ENCODE measurements at places on chromosomes 5 and 9.

DNA sequence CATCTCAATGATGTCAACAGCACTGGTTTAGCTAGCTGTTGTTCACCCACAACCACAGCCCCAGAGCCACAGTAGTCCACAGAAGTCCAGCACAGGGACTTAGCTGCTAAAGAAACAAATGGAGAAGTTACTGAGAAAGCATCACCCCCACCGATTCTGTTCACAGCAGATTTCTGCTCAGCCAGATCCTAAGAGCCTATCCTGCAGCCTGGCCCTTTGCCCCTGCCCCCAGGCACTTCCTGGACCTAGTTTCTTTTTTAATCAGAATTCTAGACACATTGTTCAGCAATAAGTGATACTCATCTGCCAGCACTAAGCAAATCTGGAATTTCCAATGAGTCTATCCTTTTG is 7.4 kb downstream of the B4GALT1 start:
- no peak for DNase-seq

DNA sequence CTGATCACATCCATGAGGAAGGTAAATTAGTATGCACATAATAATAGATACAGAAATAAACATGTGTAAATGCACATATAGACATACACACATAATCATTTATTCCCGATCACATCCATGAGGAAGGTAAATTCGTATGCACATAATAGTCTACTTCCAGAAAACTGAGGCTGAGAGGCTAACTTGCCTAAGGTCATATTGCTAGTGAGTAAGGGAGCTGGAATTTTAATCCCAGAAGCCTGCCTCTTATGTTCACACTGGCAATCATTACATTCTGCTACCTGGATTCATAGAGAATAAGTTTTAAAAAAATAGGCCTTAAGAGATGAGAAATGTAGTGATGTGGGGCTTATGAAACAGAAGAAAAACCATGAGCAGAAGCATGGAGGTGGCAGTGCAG is 716.3 kb downstream of the BRINP1 start:
- DNase-seq, result no peak

- DNase-seq, result no peak
Measured at GRCh38 chr9:112487799-112488340, 1.2 kb downstream of the KIAA1958 start.

DNA sequence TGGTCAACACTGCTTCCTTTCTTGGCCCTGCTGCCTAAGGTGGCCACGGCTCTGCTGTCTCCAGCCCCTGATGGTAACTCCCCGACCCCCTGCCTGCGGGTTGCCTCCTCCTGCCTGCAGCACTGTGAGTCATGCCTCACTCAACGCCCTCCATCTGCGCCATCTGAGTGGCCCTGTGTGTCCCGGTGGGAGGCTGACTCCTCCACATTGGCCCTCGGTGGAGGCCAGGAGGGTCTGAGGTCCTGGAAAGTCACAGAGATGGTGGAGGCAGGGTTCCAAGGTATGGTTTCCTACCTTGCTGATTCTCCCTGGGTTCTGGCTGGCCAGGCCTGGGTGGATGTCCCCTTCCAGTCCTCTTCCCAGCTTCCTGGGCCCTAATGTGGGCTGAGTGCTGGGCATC is 64.5 kb upstream of the ADAMTS2 start:
- no peak for DNase-seq

GRCh38 chr5:154444556-154445421 is 1.0 kb upstream of the SAP30L start:
- no peak for DNase-seq

DNA sequence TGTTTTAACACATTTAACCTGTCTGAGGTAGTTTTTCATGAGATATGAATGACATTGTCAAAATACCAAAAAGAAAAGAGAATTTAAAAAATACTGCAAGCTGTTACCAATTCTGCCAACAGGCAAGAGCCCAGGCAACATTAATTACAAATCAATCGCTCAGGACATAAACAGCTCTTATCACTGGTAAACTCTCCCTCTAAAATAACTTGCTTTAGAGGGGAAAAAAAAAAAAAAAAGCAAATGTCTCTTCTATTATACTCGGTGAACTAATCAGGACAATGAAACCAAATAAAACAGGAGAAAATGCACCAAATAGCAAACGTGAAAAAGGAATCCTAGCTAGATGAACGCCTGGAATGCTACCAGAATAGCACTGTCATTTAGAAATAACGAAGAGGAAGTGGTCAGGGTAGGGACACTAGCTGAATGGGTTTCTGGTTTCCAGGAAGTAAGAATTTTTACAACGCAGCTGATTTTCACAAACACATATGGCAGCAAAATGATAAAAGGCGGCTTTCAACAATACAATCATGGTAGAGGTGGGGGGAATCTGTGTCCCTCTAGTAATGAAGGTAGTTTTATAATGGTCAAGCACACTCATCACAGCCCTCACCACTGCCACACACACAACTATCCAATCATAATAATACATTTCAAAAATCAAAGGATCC is 94.9 kb downstream of the DENND1A start:
- no peak for DNase-seq

GRCh38 chr5:74595143-74595925 is 45.2 kb downstream of the ENC1 start:
- no peak for DNase-seq

DNA sequence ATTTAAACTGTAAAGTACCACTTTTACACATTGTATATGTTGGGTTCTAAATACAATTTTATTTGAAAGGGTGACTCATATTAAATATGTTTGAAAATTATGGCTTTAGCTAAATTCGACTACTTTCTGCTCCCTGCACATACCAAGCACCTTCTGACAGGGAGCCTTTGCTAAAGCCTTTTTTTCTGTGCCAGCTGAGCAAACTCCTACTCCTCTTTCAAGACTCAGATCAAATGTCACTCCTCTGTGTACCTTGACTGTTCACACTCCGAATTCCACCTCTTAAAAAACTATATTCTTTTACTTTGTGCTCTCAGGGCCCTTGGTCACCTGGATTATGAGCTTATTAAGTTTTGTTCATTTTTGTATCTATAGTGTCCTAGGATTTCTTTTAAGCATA is 6.5 kb upstream of the OXCT1 start:
- DNase-seq, result no peak

- no peak for DNase-seq
Measured at GRCh38 chr5:14851999-14852526, 19.5 kb downstream of the ANKH start.

DNA sequence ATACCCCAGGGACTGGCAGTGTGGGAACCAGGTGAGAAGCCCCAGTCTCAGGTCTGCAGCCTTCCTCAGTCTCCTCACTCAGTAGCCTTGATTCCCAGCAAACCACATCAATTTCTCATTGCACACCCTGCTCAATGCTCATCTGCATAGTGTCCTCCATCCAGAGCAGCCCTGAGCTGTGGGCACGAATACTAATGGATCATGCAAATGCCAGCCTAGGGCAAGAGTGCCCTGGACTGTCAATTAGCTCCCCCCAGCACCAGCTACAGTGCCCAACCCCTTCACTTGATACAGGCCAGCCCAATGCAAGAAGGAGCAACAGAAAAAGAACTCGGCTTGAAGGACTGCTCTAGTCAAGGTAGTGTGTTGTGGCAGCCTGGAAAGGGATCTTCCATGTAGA is 9.8 kb upstream of the KCNIP1 start:
- DNase-seq, result no peak

DNA sequence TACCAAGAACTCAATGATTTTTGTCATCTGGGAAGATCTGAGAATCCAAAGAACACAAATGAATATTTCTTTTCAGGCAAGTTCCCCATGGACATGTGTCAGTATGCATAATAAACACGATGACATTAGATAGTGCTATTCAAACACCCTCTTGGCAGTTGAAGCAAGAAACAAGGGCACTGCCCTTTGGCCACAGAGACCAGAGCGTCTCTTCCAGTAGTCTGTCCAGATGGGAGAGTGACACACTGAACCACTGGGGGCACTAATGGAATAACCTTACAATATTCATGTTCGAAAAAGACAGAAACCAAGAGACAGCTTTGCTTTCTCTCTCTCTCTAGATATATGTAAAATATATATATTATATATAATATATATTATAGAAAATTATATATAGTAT is 301.9 kb downstream of the CTNND2 start:
- no peak for DNase-seq

GRCh38 chr5:2701592-2701991 is 49.9 kb downstream of the IRX2 start:
- DNase-seq, result no peak

DNA sequence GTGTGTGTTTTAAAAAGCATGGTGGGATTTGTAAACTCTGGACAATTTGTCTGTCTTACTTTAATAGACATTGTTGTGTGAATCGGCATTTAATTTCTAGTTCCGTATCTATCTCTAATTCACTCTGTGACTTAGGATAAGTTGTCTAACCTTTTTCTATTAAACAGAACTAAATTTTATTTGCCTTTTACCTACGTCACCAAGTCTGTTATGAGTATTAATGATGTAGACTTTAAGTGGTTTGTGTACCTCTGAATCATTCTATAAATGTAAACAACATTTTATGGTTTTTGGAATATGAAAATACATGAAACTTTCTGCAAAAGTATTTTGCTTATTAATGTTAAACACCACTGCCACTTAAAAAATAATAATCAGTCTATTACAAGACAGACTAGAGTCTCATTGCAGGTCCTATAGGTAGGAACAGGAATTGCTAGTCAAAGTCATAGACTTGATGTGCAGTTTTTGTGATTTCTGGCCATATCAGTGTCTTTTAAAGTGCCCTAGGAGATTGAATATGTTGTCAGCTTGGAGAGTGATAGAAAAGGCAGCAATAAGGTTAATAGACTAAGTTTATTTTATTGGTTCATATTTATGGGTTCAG is 5.6 kb downstream of the RBM27 start:
- DNase-seq, result no peak

- DNase-seq, result no peak
Measured at GRCh38 chr9:133276001-133276884, 1.2 kb upstream of the ABO start.

GRCh38 chr9:135326633-135327152 is 152.9 kb upstream of the PPP1R26 start:
- DNase-seq, result no peak

- no peak for DNase-seq
Measured at GRCh38 chr5:139900546-139901250, 105.1 kb downstream of the PSD2 start.

- no peak for DNase-seq
Measured at GRCh38 chr5:78483809-78484521, 123.5 kb downstream of the SCAMP1 start.

GRCh38 chr9:18194316-18194715 is 279.6 kb upstream of the ADAMTSL1 start:
- no peak for DNase-seq

GRCh38 chr9:119877306-119877705 is 508.1 kb upstream of the BRINP1 start:
- no peak for DNase-seq

DNA sequence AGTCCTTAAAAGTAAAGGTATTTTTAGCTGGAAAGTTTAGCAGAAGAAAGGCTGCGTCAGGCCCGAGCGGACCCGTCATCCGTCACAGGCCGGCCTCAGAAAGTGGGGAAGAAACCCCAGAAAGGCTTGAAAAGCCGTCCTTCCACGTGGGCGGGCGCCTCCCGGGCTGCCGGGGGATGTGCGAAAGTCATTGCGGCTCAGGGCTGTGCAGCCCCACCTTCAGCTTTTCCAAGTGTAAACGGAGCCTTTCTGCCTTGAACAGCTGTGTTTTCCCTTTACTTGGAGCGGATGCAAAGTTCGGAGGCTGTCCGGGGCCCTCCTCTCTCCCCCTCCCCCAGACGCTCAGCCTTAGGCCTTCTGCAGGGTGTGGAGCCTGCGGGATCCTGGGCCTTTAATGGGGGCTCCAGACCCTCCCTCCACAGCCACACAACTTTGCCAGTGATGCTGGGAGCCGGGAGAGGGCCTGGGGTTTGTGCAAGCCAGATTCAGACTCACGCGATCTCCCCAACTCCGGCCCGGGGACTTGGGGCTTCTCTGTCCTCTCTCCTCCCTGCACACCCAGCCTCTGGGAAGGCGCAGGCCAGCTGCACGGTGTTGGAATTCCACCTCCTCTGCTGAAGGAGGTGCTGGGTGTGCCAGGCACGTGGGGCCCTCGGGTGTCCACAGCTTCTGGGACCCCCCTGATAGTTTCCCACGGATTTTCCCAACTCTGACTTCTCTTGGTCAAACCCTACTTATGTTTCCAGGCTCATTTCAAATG is 95.5 kb upstream of the RAPGEF1 start:
- DNase-seq, result no peak

- no peak for DNase-seq
Measured at GRCh38 chr5:181181650-181182565, 23.1 kb downstream of the TRIM7 start.

- DNase-seq, result no peak
Measured at GRCh38 chr5:43601454-43602260, 1.3 kb upstream of the NNT start.

- DNase-seq, result no peak
Measured at GRCh38 chr5:74767579-74767913, 497 bp downstream of the NSA2 start.

DNA sequence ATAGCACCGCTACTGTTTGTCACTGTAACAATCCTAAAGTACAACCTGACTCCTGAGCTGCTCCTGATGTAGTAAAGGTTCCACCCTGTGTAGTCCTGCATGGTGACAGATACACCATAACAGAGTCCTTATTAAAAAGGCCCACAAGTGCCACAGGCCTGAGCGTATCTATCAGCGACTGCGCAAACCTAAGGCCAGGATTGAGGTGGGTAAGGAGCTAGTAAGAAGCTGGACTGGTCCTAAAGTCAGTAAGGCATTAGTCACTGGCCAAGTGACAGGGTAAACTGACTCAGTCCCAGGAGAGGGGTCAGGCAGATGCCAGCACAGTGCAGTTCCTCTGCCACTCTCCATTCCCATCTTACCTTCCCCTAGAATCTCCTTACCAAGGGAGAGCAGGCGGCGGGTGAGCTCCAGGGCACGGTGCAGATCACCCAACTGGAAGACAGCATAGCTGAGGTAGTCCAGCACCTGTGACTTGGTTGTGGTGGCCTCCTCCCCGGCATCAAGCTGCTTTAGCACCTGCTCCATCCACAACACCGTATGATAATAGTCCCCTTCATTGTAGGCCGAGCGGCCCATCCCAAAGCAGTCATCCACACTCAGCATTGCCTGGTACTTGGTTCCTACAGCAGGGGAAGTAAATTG is 17.6 kb downstream of the P4HA2 start:
- DNase-seq, result no peak

DNA sequence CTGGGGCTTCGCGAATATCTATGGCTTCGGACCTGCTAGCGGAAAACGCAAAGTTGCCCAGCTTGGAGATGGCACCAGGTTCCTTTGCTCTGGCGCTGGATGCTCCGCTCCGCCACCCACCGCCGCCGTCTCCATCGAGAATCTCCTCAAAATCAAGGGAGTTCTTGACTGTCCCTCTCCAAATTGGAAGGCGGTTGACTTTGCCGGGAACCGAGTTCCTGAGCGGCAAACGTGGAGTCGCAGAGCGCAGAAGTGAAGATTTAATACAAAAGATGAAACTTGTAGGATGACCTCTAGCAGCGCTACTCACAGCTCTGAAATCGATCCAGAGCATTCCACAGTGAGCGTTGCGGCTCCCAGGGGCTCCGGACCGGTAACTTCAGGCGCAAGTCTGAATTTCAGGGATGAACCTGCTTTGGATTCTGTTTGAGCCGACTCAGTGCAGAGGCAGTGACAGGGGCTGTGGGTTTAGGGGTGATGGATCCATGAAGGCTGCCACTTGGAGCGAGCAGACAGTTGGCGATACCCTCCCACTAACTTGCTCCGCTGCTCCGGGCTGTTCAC is 1641.5 kb upstream of the C9orf72 start:
- no peak for DNase-seq
